Anterior cingulate cortex (tissue), 58 donors: ENCODE measurements at places on chromosomes 5 and 9.

- DNase-seq: no peak
Measured at GRCh38 chr5:67679184-67679841, 482.7 kb upstream of the CD180 start.

DNA sequence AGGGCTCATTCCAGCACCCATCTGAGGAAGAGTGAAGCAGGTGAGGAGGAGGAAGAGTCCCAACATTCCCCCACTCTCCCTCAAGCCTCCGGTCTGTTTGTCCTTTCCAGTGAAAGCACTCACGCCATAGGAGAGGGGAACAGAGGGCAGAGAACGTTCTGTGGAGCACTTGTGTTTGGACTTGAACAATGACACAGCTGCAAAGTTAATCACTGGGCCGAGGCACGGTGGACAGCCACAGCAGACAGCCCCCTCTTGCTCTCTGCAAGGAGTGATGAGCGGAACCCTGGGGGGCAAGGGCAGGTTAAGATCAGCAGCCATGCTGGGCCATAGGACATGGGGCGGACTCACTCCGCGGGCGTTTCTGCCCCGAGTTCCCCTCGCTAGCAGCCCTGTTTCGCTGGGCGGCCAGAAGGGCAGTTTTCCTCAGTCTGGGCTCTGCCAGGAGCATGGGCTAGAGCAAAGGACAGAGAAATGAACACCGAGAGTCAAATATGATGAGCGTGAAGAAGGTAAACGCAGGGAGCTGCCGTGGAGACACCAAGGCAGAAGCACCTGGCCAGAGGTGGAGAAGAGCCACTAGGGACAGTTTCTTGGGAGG, 185.7 kb downstream of the GAPVD1 start:
- DNase-seq: no peak

DNA sequence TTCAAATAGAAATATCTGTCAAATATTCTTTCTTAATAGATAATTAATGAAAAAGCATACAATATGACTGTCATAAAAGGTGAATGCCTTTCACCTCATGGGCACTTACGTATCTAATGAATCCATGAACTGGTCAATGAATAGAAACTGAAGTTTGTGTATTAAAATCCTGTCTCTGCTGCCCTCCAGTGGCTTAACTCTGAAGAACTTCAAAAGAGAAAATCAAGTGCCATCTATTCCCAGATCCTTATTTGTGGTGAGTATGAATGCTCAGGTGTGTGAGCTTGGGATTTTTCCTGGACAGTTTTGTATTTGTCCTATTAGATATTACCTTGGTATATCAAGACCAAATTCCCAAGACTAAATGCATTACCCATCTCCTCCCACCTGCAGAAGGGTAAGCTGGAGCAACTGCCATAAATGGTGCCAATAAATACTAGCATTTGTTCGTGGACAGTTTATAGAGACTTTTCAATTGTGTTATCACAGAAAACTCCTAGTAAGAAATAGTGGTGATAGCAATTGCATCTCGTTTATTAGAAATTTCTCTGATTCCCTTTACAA, 44.0 kb upstream of the SVEP1 start:
- no peak for DNase-seq

DNA sequence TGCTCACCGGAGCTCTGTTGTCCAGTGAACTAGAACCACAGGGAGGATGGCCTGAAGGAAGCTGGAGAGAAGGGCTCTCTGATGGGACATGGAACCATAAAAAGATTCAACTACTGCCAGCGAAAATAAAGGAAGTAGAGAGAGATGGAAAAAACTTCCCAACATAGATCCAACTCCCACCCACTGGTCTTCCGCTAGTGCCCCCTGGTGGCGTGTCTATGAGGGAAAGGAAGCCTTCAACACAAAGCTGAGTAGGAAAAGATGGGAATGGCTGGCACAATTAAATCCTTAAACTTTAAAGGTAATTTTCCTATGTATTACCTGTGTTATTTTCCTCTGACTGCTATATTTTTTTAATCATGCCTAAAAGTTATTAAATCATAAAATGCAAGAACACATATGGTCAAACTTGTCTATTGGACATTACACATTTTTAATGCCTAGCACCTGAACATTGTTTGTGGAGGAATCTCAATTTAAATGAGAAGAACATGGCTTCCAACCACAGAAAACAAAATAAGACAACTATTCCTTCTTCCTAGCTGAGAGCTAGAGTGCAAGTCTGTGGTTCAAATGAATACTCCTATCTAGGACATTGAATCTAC, 51.5 kb downstream of the CEP120 start:
- no peak for DNase-seq

- no peak for DNase-seq
Measured at GRCh38 chr9:33144551-33144950, 22.6 kb downstream of the B4GALT1 start.

- no peak for DNase-seq
Measured at GRCh38 chr5:153860195-153860886, 178.4 kb downstream of the FAM114A2 start.

DNA sequence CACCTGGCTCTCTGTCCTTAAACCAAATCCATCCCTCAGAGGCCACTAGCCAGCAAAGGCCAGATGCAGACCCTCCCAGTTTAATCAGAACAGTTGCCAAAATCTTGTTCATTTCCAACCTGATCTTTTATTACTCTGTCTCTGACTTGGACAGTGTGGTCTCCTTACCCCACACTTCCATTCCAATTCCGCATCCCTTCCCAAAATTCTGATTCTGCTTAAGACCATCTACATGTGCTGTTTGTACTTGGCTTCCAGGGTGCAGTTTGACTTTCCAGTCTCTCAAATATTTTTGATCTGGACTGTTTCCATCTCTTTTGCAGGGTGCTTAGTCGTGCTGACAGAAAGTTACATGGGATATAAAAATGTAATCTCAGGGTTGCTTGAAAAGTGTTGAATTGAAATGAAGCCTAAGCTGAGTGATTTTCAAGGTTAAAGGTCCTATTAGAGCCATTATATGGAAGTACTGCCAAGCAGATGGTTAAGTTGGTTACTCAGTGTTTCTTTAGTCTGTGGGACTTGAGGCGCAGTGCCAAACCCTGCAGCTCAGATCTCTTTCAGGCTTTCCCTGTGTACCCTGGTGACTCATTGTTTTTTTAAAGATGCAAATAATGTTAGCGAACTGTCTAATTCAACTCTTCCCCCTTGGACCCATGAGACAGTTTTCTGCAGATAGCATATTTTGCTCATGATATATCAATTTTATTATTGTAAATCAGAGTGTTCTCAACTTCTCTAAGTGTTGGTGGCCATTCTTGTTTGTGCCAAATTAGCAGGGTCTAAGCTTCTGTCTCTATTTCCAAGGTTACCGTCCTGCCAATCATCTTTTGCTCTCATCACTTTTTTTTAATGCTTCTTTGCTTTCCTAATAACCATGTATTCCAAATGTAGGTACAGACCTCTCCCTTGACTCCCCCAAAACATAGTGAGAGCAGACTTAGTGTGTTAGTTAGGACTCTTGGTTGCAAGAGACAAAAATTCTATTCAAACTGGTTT, 18.2 kb upstream of the DCP2 start:
- no peak for DNase-seq

GRCh38 chr9:18971404-18971803, 61.6 kb downstream of the SAXO1 start:
- DNase-seq: no peak

- no peak for DNase-seq
Measured at GRCh38 chr9:91580136-91580535, 156.5 kb upstream of the NFIL3 start.

DNA sequence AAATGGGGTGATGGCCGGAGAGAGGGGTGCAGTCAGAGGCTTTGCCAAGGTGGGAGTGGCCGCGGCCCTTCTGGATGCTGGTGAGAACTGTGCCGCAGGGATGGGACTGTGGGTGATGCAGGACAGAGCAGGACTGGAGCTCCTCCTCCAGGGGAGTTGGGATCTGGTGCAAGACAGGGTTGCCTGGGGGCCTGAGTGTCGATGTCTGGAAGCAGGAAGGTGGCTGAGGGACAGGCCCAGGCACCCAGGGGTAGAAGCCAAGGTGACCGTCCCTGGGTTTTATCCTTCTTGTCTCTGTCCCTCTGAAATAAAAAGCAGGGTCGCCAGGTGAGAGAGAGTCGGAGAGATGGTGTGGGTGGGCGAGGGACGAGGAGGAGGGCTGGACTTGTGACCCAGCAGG, 89.1 kb upstream of the IER5L start:
- no peak for DNase-seq

GRCh38 chr9:14353222-14354056, 39.5 kb upstream of the NFIB start:
- DNase-seq: peak; percentile 93

DNA sequence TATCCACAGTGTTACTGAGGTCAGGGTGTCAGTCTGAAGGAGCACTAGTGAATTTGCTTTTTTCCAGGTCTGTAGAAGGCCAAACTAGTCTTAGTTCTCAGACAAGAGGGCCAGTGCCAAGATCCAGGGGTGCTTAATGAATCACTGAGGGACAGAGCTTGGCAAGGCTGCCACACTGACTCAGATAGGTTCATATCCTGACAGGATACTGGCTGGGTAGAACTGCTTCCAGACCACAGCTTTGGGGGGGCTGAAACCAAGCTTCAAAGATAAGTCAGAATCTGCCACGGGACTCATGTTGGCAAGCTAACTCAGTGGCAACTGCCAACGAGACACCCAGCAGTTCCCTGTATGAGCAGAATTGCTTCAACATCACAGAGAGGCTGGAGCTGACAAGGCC, 1125.4 kb downstream of the EFNA5 start:
- DNase-seq: no peak

- no peak for DNase-seq
Measured at GRCh38 chr9:75152416-75152815, 64.1 kb downstream of the OSTF1 start.

- no peak for DNase-seq
Measured at GRCh38 chr5:15683332-15683731, 183.4 kb downstream of the FBXL7 start.

- DNase-seq: no peak
Measured at GRCh38 chr5:36944607-36945225, 68.1 kb downstream of the NIPBL start.

DNA sequence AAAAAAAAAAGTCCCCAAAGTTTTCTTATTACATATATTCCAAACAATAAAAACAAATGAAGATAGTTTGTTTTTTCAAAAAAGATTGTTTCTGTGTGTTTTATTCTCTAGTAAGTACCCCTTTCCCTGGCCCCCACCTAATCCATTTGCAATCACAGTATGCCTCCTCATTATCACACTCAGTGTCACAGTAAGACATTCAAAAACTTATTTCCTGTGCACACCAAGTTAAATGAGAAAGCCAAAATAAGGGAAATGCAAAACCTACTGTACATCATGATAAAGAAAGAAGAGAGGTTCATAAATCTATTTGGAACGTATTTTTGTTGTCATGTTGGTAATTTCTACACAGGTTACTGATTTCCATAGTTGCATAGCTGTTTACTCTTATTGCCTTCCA, 62.3 kb downstream of the ST8SIA4 start:
- DNase-seq: no peak

DNA sequence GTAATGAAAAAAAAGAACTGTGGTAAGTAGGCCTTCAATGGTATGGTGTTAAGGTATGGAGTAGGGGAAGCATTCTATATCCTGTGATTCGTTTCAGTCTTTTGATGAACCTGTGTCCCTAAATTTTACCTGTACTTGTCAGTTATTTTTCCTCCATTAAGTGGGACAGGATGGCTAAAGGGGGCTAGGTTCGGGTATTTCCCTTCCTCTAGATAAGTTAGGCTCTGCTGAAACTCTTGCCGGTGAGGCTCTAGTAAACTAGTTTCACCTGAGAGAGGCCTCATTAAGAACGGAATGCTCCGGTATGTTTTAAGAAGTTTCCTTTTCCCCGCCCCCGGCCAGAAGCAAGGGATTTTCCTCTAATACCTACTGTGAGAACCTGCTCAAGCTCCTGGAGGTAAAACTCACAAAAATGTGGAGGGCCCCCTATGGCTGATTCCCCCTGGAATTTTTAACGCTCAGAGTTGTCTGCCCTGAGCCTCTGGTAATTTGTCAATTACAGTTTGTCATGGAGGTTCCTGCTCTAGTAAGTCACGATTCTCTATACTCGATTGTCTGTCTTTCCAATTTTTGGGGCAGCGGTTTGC, 87.7 kb downstream of the MACIR start:
- DNase-seq: no peak

- DNase-seq: no peak
Measured at GRCh38 chr9:96620832-96621269, 1.2 kb upstream of the CDC14B start.

DNA sequence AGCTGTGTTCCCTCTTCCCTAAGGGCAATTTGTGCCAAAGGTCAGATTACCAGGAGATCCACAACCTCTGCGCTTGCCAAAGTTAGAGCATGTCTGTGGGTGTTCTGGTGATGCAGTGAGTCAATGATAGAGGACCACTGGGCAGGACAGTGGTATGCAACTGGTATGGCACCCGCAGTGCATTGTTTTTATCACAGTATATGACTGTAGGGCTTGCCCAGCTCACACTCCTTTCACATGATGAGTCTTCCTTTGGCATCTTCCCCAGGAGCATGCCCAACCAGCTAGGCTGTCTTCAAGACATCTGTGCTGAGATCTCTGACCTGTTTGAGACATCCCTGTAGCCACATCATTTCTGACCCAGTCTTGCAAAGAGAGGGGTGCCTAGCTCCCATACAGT, 1650.0 kb upstream of the CDH6 start:
- no peak for DNase-seq

DNA sequence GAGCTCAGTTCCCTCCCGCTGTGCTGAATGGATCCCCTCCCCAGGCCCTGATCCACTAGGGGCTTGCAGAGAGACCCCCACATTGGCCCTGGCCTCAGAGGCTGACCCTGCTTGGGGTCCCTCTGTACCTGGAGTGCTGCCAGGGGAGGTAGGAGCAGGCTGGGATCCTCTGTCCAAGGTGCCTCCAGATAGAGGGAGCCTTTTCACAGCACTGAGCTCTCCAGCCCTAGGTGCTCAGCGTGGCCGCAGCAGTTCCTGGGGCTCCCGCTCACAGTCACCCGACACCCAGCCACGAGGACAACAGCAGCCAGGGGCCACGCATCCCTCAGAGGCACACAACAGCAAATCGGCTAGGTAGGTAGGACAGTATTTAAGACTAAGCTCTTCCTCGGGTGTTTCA, 62.2 kb upstream of the IRX2 start:
- DNase-seq: no peak

GRCh38 chr5:88825584-88826315, 57.2 kb downstream of the MEF2C start:
- DNase-seq: no peak

GRCh38 chr5:102531506-102531905, 32.7 kb upstream of the SLCO6A1 start:
- DNase-seq: no peak
